ENCODE measurements at places on chromosomes 5 and 9.
A peak's percentile ranks its signal among the peaks of the same experiment; 100 is the strongest.

DNA sequence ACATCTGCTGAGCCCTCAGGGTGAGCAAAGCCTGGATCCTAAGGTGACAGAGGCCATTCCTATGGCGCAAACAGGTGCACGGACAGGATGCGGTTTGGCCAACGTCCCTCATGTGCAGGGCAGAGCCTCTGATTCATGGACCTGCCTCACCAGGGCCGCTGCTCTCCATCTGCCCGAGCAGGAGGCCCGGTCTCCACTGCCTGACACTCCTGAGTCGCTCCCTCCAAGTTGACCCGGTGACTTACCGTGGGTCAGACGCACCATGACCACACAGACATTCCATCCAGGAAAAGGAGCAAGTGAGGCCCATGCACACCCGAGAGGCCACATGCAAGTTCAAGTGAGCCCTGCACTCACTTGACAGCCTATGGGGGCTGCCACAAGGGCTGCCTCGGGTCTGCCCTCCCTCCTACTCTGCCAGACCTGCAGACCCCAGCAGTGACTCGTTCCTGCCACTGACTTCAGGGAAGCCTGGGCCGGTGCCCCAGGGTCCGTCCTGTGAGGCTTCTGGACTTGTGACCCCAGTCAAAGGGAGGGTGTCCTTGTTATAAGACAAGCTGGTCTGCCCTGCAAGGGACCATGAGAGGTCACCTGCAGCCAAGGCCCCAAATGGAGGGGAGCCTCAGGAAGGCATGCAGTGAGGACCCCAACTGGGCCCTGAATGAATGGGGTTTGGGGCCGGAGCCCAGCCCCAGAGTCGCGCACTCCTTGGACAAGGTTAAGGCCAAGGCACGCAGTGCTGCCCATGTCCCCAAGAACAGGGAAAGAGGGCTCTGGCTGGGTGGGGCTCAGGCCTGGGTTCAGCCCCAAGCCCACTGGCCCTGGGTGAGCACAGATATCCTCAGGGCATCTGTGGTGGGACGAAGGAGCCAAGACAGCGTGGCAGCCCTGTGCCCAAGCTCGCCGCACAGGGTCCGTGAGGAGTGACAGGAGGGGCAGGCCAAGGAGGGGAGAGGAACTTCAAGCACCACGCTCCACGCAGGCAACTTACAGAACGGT lies 10.1 kb downstream of the BRD3OS start:
- DNase-seq: no peak

- no peak for DNase-seq
These were observed 49.1 kb upstream of the ANKRD55 start for GRCh38 chr5:56282216-56282615.

DNA sequence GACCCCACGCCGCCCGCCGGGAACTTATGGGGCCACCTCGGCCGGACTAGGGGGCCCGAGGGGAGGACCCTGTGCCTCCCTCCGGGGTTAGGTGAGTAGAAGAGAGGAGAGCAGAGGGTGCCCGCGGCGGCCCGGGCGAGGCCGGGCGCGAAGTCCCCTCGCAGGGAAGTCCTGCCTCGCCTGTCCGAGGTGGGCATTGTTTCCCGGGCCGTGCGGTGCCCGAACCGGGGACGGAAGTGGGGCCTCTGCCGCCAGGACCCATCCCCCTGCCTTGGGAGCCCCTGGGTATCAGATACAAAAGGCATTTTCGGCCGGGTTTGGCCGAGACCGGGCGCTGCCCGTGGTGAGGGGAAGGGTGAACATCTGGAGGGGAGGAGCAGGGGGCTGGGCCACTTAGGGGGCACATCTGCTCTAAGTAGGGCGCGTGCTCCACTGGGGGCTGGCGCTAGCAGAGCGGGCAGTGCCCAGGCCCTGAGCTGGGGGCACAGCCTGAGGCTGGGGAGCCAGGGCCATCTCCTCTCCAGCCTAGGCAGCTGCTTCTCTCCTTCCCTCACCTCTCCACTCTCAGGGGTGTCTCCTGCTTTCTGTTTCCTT lies 48.2 kb downstream of the DAB2IP start:
- DNase-seq: peak; percentile 77

- no peak for DNase-seq
These were observed 300.6 kb downstream of the TMEM38B start for GRCh38 chr9:105994970-105995369.

DNA sequence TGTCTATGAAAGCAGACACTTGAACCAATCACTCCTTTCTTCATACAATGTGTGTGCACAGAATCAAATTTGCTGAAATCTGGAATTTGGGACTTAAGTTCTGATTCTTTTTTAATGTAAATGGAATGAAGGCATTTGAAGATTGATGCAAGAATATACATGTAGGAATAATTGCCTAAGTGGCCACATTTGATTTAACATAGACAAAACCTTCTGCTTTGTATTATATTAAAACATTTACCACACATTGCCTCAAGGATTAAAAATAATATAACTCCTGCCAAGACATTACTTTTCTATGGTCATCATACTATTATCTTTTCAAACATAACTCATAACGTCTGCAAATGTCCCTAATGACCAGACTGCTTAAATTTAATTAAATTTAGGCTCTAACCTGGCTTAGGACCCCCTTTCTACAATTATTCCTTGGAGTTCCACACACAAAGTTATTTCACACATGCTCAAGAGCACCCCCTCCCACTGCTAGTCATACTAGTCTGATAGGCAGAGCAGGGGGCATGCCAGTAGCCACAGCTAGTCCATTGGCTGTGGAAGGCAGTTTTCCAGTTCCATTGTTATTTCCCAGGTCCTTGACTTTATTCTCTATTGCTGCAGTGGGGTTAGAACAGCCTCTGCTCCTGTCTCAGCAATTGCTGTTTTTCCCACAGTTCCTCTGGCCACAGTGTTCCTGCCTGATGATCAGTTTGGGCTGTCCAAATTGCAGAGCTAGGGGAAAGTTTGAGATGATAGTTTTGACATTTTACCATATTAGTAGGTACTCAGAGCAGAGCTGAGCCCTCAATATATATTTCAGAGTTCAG lies 360.6 kb upstream of the GRAMD2B start:
- no peak for DNase-seq

GRCh38 chr5:125011419-125011818 lies 265.0 kb upstream of the ZNF608 start:
- peak; percentile 47 for DNase-seq

DNA sequence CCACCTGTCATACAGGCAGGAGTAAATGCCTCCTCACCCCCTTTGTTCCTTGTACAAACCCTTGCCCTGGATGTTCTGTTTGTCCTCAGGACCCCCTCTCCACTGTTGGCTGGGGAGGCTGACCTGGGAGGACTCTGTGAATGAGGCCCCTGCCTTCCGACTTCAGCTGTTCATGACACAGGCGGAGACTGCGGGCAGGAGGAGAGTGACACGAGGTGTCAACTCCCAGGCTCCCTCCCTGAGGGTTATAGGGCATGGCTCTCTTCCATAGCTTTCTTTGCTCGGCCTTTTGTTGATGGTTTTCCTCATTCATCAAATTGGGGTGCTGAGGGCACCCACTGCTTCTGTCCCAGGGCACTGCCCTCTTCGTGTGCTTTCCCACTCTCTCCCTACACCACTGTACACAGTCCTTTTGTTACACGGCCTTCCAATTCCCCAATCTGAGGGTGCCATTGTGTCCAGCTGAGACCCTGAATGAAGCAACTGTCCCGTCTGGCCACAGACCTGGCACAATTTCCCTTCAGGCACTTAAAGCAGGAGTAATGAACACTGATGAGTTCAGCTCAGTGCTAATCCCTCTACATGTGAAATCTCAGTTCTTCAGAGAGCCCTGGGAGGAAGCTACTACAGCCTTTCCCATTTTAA lies 33.8 kb downstream of the KCNIP1 start:
- DNase-seq: no peak

DNA sequence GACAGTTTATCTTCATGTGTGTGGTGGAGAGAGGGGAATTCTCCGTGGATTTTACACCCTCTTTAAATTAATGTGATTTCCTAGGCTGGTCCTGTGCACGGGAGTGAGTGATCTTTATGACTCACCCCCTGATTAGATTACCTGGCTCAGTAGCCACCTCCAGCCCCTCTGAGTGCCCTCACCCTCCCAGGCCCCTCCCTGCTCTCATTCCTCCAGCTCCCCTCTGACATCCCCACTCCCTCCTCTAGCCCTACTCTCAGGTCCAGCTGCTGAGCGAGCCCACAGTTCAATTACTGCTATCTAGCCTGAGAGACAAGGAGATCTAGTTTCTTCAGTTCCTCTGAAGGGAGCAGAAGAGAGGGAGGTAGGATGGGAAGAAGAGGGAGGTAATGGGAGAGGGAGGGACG lies 61.8 kb upstream of the ARAP3 start:
- no peak for DNase-seq

DNA sequence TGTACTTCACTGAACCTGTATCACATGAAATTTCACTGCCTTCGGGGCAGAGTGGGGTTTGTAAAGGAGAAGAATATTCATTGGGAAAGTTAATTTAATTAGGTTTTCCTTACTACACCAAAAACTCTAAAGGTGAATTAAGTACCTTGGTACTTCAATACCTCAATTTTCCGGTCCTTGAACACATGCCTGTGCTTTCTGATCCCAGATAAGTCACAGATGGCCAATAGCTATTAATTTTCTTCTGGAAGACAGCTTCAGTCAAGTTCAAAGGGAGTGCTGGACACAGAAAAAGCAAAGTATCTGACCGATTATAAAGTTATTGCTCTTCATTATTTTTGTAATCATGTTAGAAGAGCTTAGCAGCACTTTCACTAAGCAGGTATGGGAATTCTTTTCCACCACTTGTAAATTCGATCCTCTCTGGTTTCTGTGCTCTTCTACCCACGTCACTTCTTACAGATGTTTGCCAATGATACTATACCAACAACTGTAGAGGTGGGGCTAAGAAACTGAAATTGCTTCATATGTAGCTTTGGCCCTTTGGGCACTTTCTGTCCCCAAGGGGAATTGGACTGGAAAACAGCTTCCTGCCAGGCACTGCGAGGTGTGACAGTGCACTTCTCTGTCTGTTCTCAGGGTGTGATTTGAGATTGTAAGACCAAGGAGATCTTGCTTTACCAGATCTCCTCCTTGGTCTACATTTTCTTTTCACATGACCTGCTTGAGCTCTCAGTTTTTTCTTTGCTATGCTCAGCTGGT lies 164.0 kb downstream of the CCDC192 start:
- DNase-seq: no peak
